Uterus (tissue), 4 donors: ENCODE measurements at places on chromosomes 11 and 22.

GRCh38 chr11:133418218-133418617 lies 114.1 kb downstream of the OPCML start:
- DNase-seq: no peak

GRCh38 chr11:1917523-1918435 lies 1.7 kb upstream of the TNNT3 start:
- no peak for DNase-seq

DNA sequence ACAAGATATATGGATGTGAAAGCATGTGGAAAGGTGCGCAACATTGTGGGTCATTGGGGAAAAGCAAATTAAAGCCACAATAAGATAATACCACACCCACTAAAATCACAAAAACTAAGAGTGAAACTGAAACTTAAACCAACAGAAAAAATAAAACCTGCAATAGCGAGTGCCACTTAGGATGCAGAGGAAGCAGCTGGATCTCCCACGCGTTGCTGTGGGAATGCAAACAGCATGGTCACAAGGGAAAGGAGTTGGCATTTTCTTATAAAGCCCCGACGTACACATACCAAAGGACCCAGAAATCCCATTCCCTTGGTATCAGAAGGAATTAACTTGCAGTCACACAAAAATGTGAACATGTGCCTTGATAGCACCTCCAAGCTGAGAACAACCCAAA lies 712.0 kb downstream of the TBC1D22A start:
- DNase-seq: no peak

DNA sequence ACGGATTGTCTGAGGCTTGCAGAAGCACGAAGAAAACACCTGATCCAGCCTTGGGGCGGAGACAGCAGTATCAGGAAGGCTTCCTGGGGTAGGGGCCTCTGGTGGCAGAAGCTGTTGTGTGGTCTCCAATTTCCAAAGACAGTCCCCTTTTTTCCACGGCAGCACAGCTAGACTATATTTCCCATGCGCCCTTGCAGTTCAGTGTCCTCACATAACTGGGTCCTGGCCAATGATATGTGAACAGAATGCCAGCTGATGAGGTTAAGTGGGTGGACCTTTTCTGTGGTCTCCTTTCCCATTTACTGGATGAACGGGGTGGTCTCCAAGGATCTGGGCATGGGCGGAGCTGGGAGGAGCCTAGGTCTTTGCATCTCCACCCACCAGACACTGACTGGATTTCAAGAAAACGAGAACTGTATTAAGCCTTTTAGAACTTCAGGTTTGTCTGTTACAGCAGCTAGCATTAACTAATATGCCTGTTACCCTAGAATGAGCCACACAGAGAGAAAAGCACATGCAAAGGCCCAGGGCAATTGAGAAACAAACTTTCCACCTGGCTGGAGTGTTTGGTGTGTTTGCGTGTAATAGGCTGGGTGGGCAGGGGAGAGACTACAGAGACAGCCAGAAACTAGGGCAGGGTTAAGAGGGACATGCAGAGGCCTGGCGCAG lies 6.2 kb downstream of the GAL3ST1 start:
- no peak for DNase-seq

- peak; percentile 77 for DNase-seq
These were observed 10.8 kb upstream of the CCDC86 start for GRCh38 chr11:60831143-60831500.

DNA sequence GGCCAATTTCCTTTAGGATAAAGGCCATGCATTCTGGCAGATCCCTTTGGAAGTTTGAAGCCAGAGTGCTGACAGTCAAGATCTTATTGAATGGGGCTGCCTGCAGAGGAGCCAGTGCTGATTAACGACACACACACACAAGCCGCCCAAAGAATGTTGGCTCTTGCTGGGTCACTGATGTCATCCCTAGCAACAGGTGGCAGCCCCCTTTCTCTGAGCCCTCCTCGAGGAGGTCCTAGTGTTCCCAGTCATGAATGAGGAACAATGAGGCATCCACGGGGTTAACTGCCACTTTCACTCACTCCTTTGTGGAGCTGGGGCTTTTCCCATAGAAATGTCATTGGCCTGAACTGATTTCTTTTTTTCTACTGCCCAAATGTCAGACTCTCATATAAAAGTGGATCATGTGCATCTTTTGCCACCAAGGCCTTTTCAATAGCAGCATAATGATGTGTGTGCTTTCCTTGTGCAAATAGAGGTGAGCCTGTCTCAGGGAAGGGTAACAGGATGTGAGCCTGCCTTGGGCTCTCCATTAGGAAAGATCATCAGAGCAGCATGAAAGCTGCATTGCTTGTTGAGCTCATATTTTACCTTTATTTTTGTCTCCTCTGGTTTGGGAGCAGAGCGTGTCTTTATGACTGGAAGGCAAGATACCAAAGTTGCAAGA lies 301.8 kb upstream of the MTNR1B start:
- no peak for DNase-seq

GRCh38 chr11:1382831-1383607 lies 6.7 kb upstream of the BRSK2 start:
- peak; percentile 67 for DNase-seq

- no peak for DNase-seq
These were observed 41.1 kb upstream of the NARS2 start for GRCh38 chr11:78615724-78616123.

- DNase-seq: peak; percentile 52
These were observed 4.6 kb downstream of the C11orf96 start for GRCh38 chr11:43947003-43947500.

DNA sequence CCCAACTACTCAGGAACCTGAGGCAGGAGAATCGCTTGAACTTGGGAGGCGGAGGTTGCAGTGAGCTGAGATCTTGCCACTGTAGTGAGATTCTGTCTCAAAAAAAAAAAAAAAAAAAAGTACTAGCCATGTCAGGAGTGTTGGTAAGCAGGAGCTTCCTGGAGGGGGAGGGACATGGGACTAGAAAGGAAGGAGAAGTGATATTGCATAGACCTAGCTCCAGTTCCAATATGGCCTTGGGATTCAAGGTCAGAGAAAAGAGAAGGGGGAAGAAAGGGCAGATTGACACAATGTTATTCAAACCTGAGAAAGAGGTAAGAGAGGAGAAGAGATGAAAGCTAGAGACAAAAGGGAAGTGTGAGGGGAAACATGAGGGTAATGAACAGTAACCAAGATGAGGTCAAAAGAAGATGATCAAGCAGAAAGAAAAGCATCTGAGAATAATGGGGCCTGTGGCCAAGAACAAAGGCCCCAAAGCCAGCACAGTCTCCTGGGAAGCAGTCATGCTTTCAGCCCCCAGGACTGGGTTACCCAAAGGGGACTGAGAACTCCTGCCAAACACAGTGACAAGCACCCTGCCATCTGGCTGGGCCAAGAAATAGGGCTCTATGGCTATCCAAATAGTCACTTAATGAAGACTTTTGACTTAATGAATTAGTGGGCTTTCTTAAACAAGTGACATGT lies 51.7 kb upstream of the FTH1 start:
- no peak for DNase-seq

DNA sequence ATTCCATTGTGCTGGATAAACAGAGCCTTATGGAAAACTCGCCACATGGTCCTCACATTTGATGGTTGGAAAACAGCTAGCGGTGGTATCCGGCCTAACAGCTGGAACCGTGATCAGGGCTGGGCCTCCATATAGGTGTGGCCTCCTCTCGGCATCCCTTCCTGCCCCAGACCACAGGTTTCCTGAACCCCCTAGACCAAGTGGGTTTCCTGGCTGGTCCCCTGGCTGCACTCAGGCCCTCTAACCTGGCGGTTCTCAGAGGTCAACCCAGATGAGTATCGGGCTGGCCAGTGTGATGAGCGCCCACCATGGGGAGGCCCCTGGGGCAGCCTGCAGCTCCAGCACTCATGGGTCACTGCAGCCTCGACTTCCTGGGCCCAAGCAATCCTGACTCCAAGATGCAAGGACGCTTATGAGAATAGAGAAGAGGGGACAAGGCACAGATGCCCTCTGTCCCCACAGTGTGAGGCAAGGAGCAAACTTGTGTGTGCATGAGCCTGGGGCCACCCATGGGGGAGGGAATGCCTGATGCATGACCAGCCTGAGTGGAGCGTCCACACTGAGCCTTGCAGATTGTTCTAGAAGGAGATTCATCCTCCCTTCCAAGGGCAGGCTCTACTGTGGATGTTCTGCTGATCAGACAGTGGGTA lies 53.4 kb upstream of the WNT7B start:
- peak; percentile 13 for DNase-seq

GRCh38 chr22:37803639-37804351 lies 3.9 kb upstream of the GCAT start:
- no peak for DNase-seq

GRCh38 chr11:130055617-130056016 lies 14.1 kb upstream of the APLP2 start:
- DNase-seq: no peak

- DNase-seq: no peak
These were observed 35.0 kb downstream of the SC5D start for GRCh38 chr11:121327553-121327952.

- DNase-seq: no peak
These were observed 115.7 kb downstream of the RPS6KA4 start for GRCh38 chr11:64474680-64475079.

- DNase-seq: no peak
These were observed 136.0 kb downstream of the LRRC4C start for GRCh38 chr11:41323446-41323845.

DNA sequence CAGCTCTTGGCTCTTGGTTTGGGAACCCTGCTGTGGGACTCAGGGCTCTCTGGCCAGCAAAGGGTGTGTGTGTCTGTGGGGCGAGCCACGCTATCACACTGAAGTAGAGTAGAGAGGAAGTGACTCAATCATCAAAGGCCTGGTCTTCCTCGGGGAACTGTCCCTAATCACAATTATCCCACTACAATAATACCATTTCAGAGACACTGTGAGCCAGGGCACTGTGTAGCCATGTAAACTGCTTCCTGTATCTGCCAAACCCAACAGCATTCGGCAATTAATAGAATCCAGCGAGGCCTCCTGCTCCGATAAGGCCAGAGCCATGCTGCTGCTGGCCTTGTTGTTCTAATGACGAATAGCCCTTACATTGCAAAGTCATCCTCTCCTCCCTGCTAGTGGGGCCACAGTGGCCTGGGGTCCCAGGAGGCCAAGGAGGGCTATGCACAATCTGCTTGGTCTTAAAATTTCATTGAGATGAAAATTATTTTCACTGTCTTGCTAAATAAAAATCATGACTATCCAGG lies 49.8 kb upstream of the LMO2 start:
- DNase-seq: peak; percentile 24

GRCh38 chr11:59698506-59698905 lies 15.1 kb downstream of the OR10V1 start:
- DNase-seq: no peak
